Activated CD4-positive, alpha-beta T cell treated with anti-CD3 and anti-CD28 coated beads, Interleukin-2, amount 10 ng/mL, durations not matched to agents 24 days and 14 days (primary cell): ENCODE measurements at places on chromosomes 1 and 21.

- H3K4me3 ChIP-seq, result no peak overlapping the region
- no peak for DNase-seq
- H3K4me1 ChIP-seq, result peaks cover 16% of the 10 kb centered on the region
These were observed 1.9 kb upstream of the KCNJ9 start for GRCh38 chr1:160079448-160079847.

- no peaks in the 10 kb centered on the region for H3K36me3 ChIP-seq
- peaks cover 7% of the 10 kb centered on the region for H3K4me1 ChIP-seq
- peak; percentile 97 for DNase-seq
- H3K27ac ChIP-seq, result no peak overlapping the region
- no peak overlapping the region for H3K4me3 ChIP-seq
These were observed 21.4 kb downstream of the SLC2A7 start for GRCh38 chr1:9004700-9005394.

DNA sequence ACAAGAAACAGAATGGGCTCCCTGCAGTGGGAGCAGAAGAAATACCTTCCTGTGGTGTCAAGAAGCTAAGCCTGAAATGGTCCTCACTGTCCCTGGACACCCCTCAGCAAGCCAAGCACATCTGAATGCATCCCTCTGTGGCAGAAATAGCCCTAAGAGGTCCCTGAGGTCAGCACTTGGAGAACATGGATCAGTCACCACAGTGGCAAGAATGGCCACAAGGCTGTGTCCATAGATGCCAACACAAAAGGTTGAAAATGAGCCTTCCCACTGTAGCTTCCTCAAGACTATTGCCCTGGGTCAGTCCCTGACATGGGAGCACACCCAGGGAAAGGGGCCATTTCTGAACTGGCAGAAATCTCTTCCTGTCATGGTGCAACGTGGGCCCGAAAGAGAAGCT is 27.7 kb downstream of the PSMG1 start:
- H3K27me3 ChIP-seq, result no peaks in the 10 kb centered on the region
- no peaks in the 10 kb centered on the region for H3K4me1 ChIP-seq
- no peak overlapping the region for H3K27ac ChIP-seq
- no peaks in the 10 kb centered on the region for H3K36me3 ChIP-seq
- DNase-seq, result no peak

DNA sequence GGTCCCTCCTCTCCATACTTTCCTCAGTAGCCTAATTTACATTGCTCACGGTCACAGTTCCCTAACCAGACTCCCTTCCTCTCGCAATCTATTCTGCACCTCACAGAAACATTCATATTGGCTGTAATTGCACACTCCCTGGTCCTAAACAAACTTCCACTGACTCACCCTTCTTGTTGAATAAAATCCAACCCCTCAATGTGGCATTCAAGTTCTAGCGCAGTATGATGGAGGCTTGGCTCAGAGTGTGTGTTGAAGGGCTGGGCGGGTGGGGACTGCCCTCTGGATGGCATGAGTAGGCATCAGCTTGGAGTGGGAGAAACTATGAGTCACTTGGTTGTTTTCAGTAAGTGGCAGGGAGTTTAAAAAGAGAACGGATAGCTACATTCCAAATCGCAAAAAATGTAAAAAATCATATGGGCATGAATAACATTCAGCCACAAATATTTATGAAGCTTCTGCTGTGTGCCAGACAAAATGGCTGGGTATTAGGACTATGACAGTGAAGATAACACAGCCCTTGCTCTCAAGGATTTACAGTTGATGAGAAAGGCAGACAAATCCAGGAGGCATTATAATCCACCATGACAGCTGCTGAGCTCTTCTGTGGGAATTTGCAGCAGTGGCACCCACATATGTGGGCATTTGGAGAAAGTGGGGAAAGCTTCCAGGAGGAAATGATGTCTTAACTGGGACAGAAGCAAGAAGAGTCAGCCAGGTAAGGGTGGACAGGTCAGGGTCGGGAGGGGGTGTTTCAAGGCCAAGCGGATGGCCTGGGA is 42.2 kb upstream of the LYST start:
- no peak for DNase-seq
- peak overlapping the region; percentile 5 for H3K27ac ChIP-seq

- no peak overlapping the region for H3K4me3 ChIP-seq
- H3K36me3 ChIP-seq, result no peaks in the 10 kb centered on the region
- no peaks in the 10 kb centered on the region for H3K4me1 ChIP-seq
These were observed 88.5 kb upstream of the DEPDC1 start for GRCh38 chr1:68585351-68585750.

- no peak overlapping the region for H3K27ac ChIP-seq
- no peaks in the 10 kb centered on the region for H3K27me3 ChIP-seq
- no peak overlapping the region for H3K4me3 ChIP-seq
- peaks cover 5% of the 10 kb centered on the region for H3K36me3 ChIP-seq
These were observed 34.3 kb downstream of the GPR137B start for GRCh38 chr1:236176337-236177336.

DNA sequence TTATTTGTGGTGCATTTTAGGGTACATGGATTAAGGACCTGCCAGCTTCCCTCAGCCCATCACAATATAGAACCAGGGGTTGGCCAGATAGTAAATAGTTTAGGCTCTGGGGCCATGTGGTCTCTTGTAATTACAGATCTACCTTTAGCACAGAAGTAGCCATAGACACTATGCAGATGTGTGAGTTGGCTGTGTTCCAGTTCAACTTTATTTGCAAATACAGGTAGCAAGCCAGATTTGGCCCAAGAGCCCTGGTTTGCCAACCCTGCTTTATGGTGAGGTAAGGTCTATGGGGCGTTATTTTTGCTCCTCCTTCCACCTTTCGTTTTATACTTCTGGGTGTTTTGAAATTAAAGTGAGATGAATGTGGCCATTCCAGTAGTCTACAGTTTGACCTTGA is 48.7 kb downstream of the MRPS6 start:
- no peak overlapping the region for H3K27ac ChIP-seq
- H3K36me3 ChIP-seq, result peaks cover 65% of the 10 kb centered on the region
- H3K4me1 ChIP-seq, result peaks cover 31% of the 10 kb centered on the region
- H3K4me3 ChIP-seq, result no peak overlapping the region

GRCh38 chr1:101311146-101311920 is 74.5 kb downstream of the S1PR1 start:
- H3K36me3 ChIP-seq, result no peaks in the 10 kb centered on the region
- peaks cover 68% of the 10 kb centered on the region for H3K4me1 ChIP-seq
- peak overlapping the region; percentile 62 for H3K27ac ChIP-seq
- peaks cover 17% of the 10 kb centered on the region for H3K27me3 ChIP-seq
- peak overlapping the region; percentile 77 for H3K4me3 ChIP-seq
- peak; percentile 64 for DNase-seq

DNA sequence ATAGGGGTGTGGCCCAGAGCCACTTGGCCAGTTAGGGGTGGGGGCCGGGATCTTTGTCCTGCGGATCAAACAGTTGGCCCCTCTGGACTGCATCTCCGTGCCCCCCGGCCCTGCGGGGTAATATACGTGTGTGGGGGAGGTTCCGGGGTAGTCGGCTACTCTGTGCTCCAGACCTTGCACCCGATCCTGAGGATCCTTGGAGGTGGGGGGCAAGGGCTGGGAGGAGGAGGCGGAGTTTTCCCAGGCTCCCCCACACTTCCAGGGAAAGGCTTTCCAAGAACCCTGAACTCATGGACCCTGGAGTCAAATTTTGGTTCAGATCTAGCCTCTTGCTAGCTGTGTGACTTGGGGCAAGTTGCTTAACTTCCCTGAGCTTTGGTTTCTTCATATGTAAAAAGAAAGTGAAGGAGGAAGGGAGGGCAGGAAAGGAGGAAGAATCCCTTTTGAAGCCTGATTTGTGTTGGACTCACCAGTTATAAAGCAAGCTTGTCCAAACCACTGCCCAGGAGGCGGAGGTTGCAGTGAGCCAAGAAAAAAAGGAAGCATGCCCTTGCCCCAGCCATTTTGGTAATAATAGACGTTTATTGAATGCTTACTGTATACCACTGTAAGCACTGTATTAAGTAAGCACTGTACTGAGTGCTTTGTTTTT is 686 bp downstream of the MIIP start:
- H3K4me3 ChIP-seq, result peak overlapping the region; percentile 91
- DNase-seq, result no peak
- peaks cover 16% of the 10 kb centered on the region for H3K4me1 ChIP-seq

GRCh38 chr1:183840140-183840539 is 35.2 kb downstream of the RGL1 start:
- H3K36me3 ChIP-seq, result no peaks in the 10 kb centered on the region
- H3K27ac ChIP-seq, result peak overlapping the region; percentile 23
- no peak overlapping the region for H3K4me3 ChIP-seq
- no peaks in the 10 kb centered on the region for H3K27me3 ChIP-seq
- no peak for DNase-seq

DNA sequence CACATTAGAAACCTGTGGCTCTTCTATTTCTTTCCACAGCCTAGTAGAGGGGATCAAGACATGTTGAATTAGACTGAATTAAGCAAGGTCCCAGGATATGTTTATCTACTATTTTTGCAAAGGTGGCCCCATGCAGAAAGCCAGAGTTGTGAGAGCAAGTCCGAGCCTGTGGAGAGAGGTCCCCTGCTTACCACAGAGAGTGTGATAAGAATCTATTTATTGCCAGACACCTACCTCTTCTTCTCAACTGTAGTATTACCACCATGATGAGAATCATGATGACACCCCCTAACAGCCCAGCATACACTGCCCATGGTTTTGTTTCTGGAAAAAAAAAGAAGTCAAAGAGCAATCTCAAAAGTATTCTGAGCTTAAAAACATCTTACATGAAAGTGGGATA is 23.0 kb downstream of the SLAMF1 start:
- H3K36me3 ChIP-seq, result peaks cover 90% of the 10 kb centered on the region
- peak overlapping the region; percentile 75 for H3K4me3 ChIP-seq
- H3K4me1 ChIP-seq, result peaks cover 84% of the 10 kb centered on the region
- no peaks in the 10 kb centered on the region for H3K27me3 ChIP-seq
- DNase-seq, result no peak

DNA sequence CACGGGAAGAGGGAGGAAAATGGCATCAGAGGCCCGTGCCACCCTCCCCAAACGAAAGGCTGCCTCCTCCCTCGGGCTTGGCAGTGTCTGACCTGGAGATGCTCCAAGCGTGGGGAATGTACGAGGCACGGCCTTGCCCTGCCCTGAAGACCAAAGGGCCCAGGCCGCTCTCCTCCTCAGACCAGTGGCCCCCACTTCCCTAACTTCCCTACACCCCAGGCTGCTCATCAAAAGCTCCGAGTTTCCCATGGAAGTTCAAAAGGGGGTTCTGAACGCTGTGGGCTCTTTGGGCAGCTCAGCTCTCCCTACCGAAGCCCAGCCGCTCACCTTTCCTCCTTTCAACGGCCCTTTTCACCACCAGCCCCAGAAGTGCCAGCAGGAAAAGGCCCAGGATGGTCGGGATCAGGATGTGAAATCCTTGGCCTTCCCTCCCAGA is 11.8 kb downstream of the FCMR start:
- H3K27ac ChIP-seq, result no peak overlapping the region
- peaks cover 64% of the 10 kb centered on the region for H3K36me3 ChIP-seq
- H3K4me1 ChIP-seq, result peaks cover 55% of the 10 kb centered on the region

DNA sequence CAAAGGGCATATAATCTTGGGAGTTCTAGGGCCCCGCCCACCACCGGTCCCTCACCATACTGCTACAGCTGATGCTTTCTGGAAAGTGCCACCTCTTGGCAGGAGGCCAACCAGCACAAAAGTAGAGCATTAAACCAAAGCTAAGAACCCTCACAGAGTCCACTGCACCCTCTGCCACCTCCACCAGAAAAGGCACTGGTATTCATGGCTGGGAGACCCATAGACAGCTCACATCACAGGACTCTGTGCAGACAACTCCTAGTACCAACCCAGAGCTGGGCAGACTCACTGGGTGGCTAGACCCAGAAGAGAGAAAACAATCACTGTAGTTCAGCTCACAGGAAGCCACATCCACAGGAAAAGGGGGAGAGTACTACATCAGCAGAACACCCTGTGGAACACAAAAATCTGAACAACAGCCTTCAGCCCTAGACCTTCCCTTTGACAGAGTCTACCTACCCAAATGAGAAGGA is 10.8 kb downstream of the THEM4 start:
- peaks cover 59% of the 10 kb centered on the region for H3K36me3 ChIP-seq
- peak overlapping the region; percentile 86 for H3K27ac ChIP-seq
- peak overlapping the region; percentile 73 for H3K4me3 ChIP-seq
- H3K27me3 ChIP-seq, result no peaks in the 10 kb centered on the region

- no peak overlapping the region for H3K4me3 ChIP-seq
- DNase-seq, result no peak
- no peaks in the 10 kb centered on the region for H3K27me3 ChIP-seq
- H3K4me1 ChIP-seq, result peaks cover 7% of the 10 kb centered on the region
These were observed 368.0 kb downstream of the HHAT start for GRCh38 chr1:210696709-210697108.

DNA sequence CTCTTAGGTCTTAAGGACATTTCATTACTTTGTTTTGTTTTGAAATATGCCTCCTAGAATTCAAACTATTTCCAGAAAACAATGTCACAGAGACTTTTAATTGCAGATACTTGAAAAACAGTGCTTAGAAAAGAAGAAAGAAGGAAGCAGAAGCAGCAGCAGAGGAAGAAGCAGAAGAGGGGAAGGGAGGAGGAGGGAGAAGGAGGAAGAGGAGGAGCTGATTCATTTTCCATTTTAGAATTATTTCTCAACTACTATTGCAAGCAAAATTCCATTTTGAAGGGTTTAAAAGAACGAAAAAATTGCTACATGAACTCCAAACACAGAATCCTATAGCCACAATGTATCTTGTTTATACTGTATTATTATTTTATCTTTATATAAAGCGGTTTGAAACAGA is 13.9 kb downstream of the RC3H1 start:
- no peaks in the 10 kb centered on the region for H3K27me3 ChIP-seq
- peaks cover 32% of the 10 kb centered on the region for H3K36me3 ChIP-seq
- peaks cover 14% of the 10 kb centered on the region for H3K4me1 ChIP-seq
- no peak for DNase-seq
- no peak overlapping the region for H3K27ac ChIP-seq
- H3K4me3 ChIP-seq, result no peak overlapping the region

GRCh38 chr1:33455539-33456501 is 16.6 kb upstream of the ZSCAN20 start:
- no peak overlapping the region for H3K27ac ChIP-seq
- H3K36me3 ChIP-seq, result no peaks in the 10 kb centered on the region
- DNase-seq, result peak; percentile 79
- H3K4me3 ChIP-seq, result no peak overlapping the region
- H3K27me3 ChIP-seq, result peaks cover 23% of the 10 kb centered on the region

GRCh38 chr1:171748651-171749050 is 6.8 kb upstream of the VAMP4 start:
- no peaks in the 10 kb centered on the region for H3K36me3 ChIP-seq
- no peaks in the 10 kb centered on the region for H3K27me3 ChIP-seq
- DNase-seq, result no peak
- H3K4me1 ChIP-seq, result peaks cover 17% of the 10 kb centered on the region
- H3K4me3 ChIP-seq, result no peak overlapping the region

- peaks cover 40% of the 10 kb centered on the region for H3K4me1 ChIP-seq
- H3K27ac ChIP-seq, result peak overlapping the region; percentile 82
- no peaks in the 10 kb centered on the region for H3K27me3 ChIP-seq
- DNase-seq, result no peak
These were observed 10.8 kb upstream of the IL10RB start for GRCh38 chr21:33255404-33255803.
